ENCODE measurements at places on chromosomes 3 and 15.

GRCh38 chr3:161388855-161389254 is 17.5 kb upstream of the SPTSSB start:
- DNase-seq = no peak

GRCh38 chr3:47612178-47612577 is 33.5 kb upstream of the CSPG5 start:
- DNase-seq = no peak

- no peak for DNase-seq
Observed at GRCh38 chr3:5568451-5568850, 380.9 kb downstream of the EDEM1 start.

- DNase-seq = no peak
Observed at GRCh38 chr15:73699249-73700040, 15.3 kb downstream of the CD276 start.

DNA sequence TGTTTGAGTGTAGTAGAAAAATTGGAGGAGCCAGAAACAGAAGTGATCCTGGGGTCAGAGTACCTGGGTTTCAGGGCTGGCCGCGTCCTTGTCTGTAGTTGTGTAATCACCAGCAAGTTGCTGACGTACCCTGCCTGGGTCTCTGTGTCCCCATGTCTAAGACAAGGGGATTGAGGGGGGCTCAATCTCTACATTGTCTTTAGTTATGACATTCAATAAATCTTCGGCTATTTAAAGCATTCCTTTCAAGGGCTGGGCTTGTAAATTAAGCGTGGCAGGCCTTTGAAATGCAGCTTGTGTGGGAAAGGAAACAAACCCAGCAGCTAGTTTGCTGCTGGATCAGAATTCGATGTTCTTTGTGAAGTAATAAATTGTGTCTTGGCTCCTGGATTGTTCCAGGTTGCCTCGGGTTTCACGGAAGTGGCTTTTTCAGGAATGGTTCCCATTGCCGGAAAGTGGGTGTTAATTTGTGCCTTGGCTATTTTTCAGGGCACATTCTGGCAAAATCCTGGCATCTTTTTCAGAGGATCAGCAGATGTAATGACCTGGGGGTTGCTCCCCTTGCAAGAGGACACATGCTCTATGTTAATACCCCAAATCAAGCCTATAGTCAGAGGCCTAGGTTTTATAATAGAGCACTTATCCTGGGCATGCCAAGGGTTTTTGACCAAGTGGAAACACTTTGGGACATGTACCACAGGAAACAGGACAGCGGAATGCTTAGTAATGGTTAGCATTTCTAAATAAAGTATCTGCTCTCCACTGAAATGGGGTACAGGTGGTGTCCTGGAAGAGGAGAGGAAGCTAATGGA is 294.8 kb upstream of the NR2E3 start:
- no peak for DNase-seq

GRCh38 chr3:4517643-4518311 is 24.6 kb downstream of the ITPR1 start:
- DNase-seq = no peak

Data from stimulated activated CD4-positive, alpha-beta T cell treated with anti-CD3 and anti-CD28 coated beads, Interleukin-1b, Interleukin-23, amount 100 ng/mL, for 1 hour (primary cell).